T-helper 1 cell treated with Interleukin-12 subunit alpha and Interleukin-12 subunit beta and Interleukin-4 antibody, amounts not matched to agents 30 ng/mL and 1 ng/mL, for 36 hours (primary cell): ENCODE measurements at places on chromosomes 16 and 17. TPM values are rescaled to one million over a fixed set of nuclear protein-coding genes. Genes with fewer than 3 reads are reported as not detected.

Gene SEPTIN12
- total RNA-seq, result not detected in 2 replicates

Gene AARS1
- 98.4 and 101 TPM in 2 replicates for total RNA-seq

Gene IRX5
- total RNA-seq, result 0.22 and 0.34 TPM in 2 replicates

Gene OR3A3
- total RNA-seq, result not detected in 2 replicates

Gene KCNAB3
- 9.1 and 9.8 TPM in 2 replicates for total RNA-seq

Gene MT1F
- total RNA-seq, result 21.9 and 25.2 TPM in 2 replicates

Gene PRR35
- total RNA-seq, result 0.10 TPM in 1 of 2 replicates, not detected in the other

Gene RHBDL1
- total RNA-seq, result 0.98 and 2.0 TPM in 2 replicates

Gene HOXB5
- total RNA-seq, result 0.37 and 0.56 TPM in 2 replicates

Gene TBKBP1
- total RNA-seq, result 7.1 and 8.0 TPM in 2 replicates

Gene TTLL6
- total RNA-seq, result not detected in 2 replicates

Gene TPSB2
- not detected in 2 replicates for total RNA-seq

Gene SRR
- 18.7 and 19.0 TPM in 2 replicates for total RNA-seq

Gene MT3
- 2.5 and 5.0 TPM in 2 replicates for total RNA-seq

Gene ZNF385C
- total RNA-seq, result not detected in 2 replicates

Gene CLEC18B
- 2.3 and 3.5 TPM in 2 replicates for total RNA-seq

Gene KRT32
- not detected in 2 replicates for total RNA-seq

Gene RNF135
- total RNA-seq, result 6.7 and 8.3 TPM in 2 replicates

Gene TEDC2
- total RNA-seq, result 19.0 and 19.6 TPM in 2 replicates
